ENCODE measurements at places on chromosomes 7 and 10.

DNA sequence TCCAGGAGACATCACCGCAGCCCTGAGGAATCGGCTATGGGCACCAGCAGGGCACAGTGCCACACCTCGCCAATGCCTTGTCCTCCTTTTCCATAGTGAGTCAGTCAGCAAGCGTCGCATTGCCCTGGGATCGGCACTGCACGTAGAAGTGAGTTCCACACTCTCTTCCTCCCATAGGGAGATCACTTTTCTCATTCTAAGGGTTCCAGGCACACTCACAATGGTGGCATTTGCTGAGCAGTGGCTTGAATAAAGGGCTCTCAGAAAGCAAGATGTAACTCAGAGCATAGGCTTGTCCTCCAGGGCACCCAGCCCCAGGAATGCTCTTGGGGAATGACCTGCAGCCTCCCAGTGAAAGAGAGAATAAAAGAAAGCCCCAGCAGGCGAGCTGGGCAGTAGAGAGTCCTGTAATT, 1.1 kb upstream of the VIM start:
- no peak for DNase-seq

- peak; percentile 37 for DNase-seq
Observed at GRCh38 chr10:78588194-78588811, 480.5 kb upstream of the ZMIZ1 start.

DNA sequence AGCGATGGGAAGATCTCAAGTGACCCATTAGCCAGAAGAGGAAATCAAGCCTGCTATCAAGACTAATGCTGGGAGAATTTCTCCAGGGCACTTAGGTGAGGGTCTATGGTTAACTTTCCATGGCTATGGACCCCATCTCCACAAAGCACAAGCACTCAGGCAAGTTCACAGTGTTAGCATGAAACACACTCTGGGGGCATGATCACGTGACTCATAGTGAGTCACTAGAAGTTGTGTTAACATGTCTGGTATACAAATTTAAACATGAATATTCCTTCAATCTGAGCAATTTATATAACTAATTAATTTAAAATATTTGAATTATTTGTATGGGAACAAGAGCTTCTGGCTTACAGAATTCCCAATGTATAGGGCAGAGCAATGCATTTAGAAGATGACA, 131.8 kb downstream of the FAM204A start:
- DNase-seq, result no peak

DNA sequence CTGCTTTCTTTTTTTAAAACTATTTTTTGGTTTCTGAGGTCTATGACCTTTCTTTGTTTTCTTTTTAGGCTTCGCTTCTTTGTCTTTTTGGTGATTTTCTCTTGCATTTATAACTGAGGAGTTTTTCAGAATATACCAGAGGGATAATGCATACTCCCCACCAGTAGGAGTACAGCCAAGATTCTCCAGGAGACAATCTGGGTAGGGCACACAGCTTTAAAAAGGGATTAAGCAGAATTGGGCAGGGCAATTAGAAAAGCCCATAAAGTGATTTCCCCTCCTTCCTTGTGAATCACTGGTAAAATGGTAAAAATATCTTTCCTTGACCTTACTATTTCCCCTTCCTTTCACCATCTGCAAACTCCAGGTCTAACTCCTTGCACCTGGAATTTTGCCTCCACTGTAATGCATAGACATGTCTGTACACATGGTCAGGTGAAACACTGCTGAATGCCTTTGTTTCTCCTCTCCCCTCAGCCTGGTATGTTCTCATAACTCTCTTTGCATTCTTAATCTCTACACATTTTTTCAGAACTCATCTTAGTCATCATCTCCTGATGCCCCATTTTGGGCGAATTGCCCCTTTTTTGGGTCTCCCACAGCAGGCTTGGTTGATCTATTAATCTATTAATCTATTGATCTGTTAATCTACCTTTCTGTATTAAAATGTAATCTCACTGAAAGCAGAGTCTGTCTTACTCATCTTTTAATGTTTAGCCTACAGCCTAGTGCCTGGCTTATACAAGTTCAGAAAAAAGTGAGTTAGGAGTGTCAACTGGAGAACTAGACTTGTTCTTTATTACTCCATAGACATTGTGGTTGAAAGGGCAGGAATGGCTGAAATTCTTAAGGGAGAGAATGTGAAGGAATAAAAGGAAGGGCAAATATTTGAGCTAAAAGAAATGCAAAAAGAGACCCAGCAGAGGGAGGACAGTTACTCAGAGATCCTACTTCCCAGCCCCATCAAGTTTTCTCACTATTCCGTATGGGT, 64.6 kb downstream of the MDFIC start:
- DNase-seq, result no peak

DNA sequence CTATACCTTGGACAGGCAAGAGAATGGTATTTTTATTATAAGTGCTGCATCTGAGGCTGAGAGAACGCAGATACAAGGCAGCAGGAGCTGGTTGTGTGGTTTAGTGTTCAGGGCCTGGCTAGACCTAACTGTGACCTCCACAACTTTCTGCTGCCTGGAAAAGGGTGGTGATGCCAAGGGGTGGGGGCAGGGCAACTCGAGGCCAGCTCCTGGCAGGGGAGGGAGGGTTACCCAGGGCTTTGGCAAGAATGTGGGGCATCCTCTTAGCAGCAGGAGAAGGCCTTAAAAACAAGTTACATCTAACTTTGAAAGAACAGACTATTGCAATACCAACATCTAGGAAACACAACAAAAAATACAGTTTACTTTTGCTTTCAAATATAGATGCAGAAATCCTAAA, 13.0 kb downstream of the MXI1 start:
- peak; percentile 20 for DNase-seq

GRCh38 chr7:79636849-79637248, 183.4 kb upstream of the MAGI2 start:
- no peak for DNase-seq

- DNase-seq, result no peak
Observed at GRCh38 chr10:117509573-117509972, 33.0 kb upstream of the EMX2 start.

- DNase-seq, result no peak
Observed at GRCh38 chr7:92761391-92762097, 74.8 kb downstream of the CDK6 start.

DNA sequence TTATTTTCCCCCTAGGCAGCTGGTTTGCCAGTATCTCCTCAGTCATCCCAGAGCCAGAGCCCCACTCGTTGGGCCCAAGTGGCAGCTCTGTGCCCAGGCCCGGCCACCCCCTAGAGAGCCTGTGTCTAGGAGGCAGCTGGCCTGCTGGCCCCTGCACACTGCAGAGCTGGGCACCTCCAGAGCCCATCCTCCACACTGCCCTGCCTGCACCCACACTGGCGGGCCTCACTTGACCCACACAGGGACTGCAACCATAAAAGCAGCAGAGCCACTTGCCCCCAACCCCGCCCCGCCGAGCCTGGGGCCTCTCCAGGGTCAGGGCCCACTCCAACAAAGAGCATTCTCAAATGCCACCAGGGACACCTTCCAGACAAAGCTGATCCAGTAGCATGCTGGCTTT, 5.4 kb downstream of the ASB13 start:
- DNase-seq, result no peak

DNA sequence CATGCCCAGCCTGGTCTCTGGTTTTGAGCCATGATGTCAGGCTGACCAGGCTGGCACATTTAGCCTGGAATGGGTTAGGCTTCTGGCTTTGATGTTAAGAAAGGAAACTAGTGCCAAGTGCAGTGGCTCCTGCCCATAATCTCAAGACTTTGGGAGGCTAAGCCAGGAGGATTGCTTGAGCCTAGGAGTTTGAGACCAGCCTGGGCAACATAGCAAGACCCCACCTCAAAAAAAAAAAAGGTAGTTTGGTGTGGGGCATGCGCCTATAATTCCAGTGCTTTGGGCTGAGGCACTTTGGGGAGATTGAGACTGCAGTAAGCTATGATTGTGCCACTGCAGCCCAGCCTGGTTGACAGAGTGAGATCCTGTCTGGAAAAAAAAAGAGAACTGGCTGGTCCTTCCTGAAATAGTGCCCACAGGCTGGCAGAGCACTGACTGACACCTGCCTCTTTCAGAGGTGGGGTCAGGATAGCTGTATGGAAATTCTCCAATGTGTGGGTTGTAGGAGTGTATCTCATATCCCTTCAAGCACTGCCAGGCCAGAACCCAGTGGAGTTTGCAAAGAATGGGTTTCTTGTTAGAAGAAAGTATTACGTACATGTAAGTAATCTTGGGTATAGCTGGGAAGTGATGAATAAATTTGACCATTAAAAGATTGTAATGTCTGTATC, 61.3 kb downstream of the KAT6B start:
- no peak for DNase-seq

GRCh38 chr10:14604181-14605142, 170.2 kb downstream of the FAM107B start:
- peak; percentile 97 for DNase-seq

- no peak for DNase-seq
Observed at GRCh38 chr10:13000431-13000830, 1.1 kb downstream of the CCDC3 start.

GRCh38 chr10:96138102-96138501, 8.0 kb downstream of the ZNF518A start:
- no peak for DNase-seq

- DNase-seq, result no peak
Observed at GRCh38 chr10:117431160-117431559, 55.9 kb upstream of the PDZD8 start.

- DNase-seq, result no peak
Observed at GRCh38 chr7:30795161-30795948, 24.1 kb downstream of the MINDY4 start.

GRCh38 chr10:123564631-123565030, 101.5 kb upstream of the GPR26 start:
- DNase-seq, result no peak

DNA sequence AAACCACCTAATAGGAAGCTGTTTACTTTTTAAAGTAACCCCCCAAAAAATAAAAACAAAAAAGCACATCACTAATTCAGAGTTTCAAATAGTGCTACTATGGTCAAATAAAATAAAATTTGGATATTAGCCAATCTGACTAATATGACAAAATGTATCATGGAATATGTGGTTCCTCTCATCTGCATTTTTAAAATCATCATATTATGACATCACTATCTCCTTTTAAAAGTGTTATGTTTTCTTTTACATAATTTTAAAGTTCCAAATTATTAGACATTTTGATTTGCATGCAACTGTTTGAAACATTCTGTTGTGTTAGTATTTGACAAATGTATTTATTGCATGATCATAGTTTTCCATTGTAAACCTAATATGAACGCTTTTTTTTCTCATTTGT, 110.4 kb downstream of the AASS start:
- no peak for DNase-seq

GRCh38 chr10:93199191-93199751, 125.6 kb downstream of the CYP26A1 start:
- peak; percentile 61 for DNase-seq

DNA sequence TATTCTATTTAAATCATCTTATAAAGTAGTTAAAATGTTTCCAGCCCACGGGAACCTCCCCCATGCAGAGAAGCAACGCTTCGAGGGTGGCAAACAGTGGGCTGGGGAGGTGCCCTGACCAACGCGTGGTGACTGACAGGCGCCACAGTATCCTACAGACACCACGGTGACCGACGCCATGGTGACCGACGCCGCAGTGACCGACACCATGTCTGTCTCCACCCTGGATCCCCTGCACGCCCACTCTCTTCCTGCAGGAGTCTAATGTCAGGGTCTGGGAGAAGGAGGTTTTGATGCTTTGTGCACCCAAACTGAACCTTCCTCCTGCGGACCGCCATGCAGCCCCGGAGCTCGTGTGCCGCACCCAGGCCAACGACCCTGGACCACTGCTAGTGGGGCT, 464.4 kb downstream of the PTPRN2 start:
- no peak for DNase-seq

- DNase-seq, result no peak
Observed at GRCh38 chr7:106987777-106988176, 56.7 kb upstream of the PRKAR2B start.

- DNase-seq, result no peak
Observed at GRCh38 chr7:117555260-117555659, 75.4 kb downstream of the CFTR start.

DNA sequence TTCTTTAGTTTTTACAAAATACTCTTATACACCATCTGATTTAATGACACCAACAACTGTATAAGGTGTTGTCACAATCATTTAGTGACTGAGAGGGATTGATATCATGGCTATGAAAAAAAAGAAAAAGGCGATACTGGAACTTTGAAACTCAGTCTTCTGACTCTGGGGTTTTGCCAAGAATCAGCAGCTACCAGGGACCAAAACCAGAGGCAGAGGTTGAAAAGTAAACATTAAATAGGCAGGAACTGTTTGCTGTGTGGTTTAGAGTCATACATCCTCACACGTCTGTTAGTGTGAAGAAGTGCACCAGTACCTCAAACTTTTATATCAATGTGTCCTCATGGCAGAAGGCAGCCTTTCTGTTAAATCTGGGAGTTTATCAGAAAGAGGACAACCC, 19.9 kb upstream of the GGCT start:
- DNase-seq, result no peak

- no peak for DNase-seq
Observed at GRCh38 chr10:34207343-34207742, 607.8 kb downstream of the PARD3 start.

GRCh38 chr10:70620020-70620289, 17.4 kb upstream of the PRF1 start:
- DNase-seq, result no peak

- DNase-seq, result no peak
Observed at GRCh38 chr7:121307021-121307574, 21.7 kb upstream of the WNT16 start.

GRCh38 chr7:131112431-131112830, 215.2 kb upstream of the MKLN1 start:
- DNase-seq, result no peak

Data from adipocyte (in vitro differentiated cells).